ENCODE measurements at places on chromosomes 11 and 22.

GRCh38 chr11:60935676-60936442 is 11.6 kb downstream of the TMEM132A start:
- no peak for DNase-seq

- no peak for DNase-seq
Measured at GRCh38 chr11:56950510-56950909, 38.2 kb upstream of the OR5AK2 start.

DNA sequence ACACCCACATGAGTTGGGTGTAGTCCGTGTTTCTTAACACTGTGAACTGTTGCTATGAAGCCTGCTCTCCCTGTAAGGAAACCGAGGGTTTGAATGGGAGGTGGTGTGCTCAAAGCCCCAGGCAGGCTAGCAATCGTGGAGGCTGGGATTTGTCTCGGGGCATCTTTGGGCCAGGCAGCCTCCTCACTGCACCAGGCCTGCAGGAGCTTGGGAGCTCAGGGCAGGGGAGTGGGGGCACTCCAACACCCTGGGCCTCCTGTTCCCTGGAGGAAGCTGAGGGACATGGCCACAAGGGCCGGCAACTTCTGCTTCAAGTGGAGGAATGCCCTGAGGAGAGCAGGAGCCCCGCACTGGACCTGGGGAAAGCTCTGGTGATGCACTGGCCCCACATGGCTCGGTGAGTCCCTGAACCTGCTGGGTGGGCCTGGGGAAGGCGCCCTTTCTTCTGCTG is 164.7 kb upstream of the B3GAT1 start:
- no peak for DNase-seq

DNA sequence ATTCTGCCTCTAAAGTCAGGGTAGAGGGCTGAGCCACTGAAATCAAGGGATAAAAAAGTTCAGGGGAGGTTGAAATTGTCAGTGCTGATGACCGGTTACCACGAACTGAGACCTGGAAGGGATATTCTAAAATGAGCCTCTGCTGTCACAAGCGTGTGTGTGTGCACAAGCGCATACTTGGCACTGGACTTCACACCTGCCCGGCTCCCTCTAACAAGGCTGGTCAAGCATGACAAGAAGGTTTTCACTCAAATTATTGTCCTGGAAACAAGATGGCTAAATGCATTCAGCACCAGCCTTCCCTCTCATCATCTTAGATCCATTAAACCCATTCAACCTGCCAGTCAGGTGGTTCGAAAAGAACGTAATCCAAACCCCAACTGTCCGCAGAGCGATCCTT is 54.8 kb upstream of the CECR2 start:
- DNase-seq = no peak

DNA sequence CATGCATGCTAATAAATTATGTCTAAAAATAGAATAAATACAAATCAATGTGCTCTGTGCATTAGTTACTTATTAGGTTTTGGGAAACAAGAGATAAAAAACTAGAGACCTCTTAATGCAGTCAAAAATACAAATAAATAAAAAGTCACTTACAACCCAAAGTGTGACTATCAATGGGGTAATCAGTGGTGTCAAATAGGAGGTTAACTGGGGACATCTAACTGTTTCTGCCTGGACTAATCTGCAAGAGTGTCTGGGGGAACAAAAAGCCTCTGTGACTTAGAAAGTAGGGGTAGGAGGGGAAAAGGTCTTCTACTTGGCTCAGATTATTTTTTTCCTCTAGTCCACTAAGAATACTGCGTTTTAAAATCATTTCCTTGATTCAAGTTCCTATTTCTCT is 810 bp upstream of the HBB start:
- no peak for DNase-seq

GRCh38 chr11:111166598-111166997 is 78.9 kb upstream of the POU2AF2 start:
- DNase-seq = no peak

DNA sequence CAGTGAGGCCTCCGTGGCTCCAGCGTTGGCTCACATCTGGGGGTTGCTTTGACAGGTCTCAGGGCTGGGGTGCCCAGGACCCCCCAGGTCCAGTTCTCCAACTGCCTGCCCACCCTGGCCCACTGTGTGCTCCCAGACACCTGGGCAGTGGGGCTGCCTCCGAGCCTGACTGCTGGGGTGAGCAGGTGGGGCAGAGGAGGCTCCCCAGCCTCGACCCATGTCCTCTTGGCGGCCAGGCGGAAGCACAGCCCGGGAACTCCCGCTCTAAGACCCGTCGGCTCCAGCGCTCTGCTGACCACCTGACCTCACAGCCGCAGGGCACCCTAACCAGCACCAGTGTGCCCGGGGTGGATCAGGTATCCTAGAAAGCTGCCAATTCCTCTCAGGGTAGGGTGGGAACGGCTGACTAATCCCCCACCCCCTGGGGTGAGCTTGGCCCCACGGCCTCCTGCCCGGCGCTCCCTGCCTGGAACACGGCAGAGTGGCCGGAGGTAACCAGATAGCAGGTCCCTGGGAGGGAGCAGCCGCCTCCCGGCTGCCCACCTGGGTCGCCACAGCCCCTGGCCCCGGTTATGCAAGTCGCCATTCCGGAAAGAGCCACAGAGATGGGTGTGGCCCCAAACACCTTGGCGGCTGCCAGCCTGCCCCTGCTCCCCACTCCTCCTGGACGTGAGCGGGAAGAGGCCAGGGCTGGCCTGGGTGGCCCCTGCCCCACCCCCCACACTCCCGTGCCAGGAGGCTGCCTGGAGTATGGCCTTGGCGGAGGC is 19.2 kb upstream of the MUC5B start:
- DNase-seq = no peak

- DNase-seq = no peak
Measured at GRCh38 chr11:4508886-4509285, 26.4 kb downstream of the OR52K1 start.

GRCh38 chr22:38296372-38296771 is 20.9 kb downstream of the CSNK1E start:
- DNase-seq = no peak

GRCh38 chr11:1280116-1281035 is 29.1 kb downstream of the TOLLIP start:
- DNase-seq = no peak

GRCh38 chr11:14643697-14644225 is at the start of gene PDE3B:
TSS of gene PDE3B (plus strand) at chr11:14643804. CDS start at chr11:14644076, 272 bp downstream.
- no peak for DNase-seq

Data from GM18507 (cell line).